CD4-positive, alpha-beta T cell (primary cell): ENCODE measurements at places on chromosomes 3 and 15.

DNA sequence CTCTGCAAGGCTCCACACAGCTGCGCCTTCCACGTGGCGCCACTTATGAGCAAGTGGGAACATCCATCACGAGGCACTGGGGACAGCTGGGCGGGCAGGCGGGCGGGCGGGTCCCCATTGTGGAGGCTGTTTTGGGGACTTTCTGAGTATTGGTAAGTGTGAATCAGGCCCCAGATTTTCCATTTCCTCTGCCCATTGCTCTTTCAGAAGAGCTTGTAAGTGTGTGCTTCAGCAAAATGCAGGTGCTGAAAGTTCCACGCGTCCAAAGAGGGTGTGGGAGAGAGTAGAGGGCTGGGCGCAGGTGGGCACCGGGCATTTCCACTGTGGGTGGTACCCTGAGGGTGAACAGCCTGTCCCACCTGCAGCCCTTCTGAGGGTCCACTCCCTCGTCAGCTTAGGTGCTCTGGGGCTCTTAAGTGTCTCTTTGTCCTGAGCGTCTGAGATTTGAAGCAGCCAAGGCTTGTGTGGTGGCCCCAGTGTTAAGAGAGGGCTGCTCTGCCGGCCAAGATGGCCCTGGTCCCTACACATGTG, 177.1 kb downstream of the RPLP1 start:
- no peak for DNase-seq

DNA sequence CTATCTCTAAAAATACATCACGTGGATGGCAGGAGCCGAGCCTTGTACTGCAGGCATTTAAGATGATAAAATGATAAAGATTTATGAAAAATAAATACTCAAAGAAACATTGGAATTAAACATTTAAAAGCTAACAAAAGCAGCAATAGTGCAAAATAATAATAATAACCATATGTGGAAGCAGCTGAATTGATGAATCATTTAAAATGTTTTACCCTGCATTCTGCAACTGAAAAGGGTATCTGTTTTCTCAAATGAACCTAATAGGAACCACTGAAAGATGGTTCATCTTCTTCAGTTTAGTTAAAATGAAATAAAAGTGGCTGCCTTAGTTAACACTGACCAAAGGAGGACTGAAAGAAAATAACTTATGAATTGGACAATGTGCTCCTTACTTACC, 436.1 kb downstream of the TUSC7 start:
- DNase-seq = no peak

GRCh38 chr3:138012526-138012925, 2.6 kb downstream of the CLDN18 start:
- no peak for DNase-seq

DNA sequence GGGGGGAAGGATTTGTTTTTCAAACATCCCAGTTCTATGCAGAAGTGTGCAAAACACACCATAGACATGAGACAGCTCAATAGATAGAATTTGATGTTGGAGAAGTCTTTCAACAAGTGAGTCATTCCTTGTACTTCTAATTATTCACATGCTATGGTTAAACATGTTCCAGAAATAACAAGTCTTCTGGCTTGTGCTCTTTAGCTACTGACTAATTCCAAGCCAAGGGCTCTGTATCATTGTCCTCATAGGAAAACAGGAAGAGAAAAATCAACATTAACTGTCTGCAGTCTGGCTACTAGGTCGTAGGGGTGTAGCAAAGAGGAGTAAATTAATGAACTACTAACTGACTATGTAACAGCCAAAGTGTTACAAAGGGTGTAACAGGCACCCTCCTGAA, 25.8 kb downstream of the LDHAL6B start:
- no peak for DNase-seq

GRCh38 chr3:64187065-64187959, 38.0 kb downstream of the PRICKLE2 start:
- no peak for DNase-seq

DNA sequence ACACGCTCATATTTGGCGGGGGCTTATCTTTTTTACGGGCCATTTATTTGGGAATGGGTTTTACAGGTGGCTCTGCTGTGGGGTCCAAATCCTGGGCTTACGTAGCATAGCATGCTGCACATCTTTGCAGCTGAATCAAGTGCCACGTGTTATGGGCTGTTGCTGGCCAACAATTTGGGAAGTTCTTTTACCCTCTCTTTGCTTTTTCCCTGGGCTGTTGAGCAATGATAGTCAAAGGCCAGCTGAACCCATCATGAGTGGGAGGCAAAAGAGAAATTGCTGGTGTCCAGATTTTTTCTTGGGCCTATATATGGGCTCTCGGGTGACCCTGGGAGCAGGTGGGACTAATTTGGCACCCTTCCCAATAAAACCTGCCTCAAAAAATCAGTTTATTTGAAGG, 209.3 kb upstream of the SATB1 start:
- DNase-seq = no peak

DNA sequence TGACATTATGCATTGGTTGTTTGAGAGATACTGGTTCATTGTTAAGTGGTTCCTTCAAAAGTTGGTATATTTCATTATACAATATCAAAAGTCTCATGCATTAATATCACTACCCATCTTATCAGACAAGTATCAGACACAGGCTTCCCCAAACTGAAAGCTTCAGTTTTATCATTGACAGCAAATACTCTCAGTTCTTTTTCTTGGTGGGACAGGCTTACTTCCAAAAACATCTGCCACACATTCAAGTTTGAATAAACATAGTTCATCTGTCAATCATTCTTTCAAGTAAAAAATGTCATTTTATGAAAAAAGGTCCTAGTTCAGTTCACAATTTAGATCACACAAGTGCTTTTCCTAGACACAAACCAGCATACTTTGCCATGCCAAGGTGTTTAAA, 280.0 kb upstream of the TRIM42 start:
- no peak for DNase-seq

DNA sequence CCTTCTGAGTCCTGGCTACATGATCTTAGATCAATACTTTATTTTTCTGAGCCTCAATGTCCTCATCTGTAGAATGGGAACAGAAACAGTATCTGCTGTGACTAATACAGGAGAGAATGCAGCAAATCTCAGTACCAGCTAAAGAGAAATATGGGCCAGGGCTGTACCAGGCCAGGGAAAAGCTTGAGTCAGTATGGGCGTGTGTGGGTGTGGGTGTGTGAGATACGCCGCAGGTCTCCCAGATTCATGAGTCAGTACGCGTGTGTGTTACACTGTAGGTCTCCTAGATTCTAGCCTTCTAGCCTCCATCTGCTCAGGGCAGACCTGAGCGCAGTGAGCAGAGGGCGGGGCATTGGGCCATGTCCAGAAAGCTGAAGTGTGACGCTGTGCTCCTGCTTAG, 15.2 kb downstream of the GNAI2 start:
- no peak for DNase-seq

DNA sequence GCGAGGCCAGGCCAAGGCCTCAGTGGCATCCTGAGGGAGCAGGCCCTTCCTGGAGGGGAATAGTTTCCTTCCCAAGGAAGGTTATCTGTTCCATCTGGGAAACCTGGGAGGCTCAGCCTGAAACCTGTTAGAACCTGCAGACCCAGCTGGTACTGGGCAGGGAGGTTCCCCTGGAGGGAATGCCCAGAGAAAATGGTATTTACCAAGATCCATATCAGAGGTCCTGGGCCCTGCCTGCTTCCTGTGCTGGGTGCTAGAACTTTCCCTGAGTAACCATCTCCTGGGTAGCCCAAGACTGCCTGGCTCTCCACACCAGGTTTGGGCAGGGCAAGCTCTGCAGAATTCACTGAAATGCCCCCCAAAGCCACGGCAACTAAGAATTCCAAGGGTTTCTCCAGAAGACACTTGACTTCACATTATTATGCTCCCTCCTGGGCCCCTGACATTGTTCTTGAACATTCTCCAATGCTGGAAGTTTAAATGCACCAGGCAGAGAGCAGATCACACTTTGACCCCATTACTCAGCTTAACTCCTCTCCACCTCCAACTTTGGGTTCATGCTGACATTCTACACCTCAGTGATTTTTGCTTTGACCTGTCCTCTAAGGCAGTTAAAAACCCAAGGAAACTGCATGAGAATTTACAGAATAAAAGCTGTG, 2.0 kb downstream of the CA12 start:
- no peak for DNase-seq

GRCh38 chr15:74722591-74722990, 2.7 kb downstream of the CYP1A1 start:
- no peak for DNase-seq

DNA sequence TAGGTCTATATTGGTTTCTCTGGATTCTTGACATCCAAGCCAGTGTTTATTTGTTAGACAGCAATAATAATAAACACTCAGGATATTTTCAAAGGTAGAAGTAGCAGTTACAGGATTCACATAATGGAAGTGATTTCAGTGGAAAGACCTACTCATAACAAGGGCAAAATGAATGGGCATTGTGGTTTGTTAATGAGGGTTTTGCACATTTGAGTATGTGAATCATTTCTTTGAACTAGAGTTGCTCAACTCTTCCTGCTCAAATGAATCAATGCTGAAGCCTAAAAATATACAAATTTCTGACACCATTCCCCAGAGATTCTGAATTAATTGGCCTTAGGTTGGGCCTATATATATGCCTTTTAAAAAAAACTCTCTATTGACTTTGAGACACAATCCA, 4.1 kb upstream of the COL6A5 start:
- DNase-seq = no peak

DNA sequence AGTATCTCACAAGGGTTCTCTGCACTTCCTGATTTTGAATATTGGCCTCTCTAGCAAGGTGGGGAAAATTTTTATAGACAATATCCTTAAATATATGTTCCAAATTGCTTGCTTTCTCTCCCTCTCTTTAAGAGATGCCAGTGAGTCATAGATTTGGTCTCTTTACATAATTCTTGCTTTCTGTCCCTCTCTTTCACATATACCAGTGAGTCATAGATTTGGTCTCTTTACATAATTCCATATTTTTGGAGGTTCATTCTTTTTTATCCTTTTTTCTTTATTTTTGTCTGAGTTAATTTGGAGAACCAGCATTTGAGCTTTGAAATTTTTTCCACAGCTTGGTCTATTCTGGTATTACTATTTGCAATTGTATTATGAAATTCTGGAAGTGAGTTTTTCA, 77.7 kb upstream of the NUDT16 start:
- no peak for DNase-seq

DNA sequence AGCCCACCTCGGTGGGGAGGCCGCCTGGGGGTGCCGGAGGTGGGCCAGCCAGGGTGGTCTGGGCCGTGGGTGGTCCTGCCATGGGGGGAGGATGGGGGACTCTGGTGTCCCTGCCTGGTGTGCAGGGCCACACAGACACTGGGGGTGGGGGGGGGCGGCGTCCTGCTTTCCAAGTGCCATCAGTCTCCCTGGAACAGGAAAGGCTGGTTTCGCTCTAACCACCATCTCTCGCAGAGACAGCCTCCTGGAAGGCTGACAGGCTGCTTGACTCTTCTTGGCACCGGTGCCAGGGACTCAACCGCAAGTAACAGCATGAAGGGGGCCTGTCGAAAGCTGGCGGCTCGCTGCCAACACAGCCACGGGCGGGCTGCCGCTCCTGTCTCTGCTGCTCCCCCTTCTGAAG, 40.3 kb downstream of the RGMA start:
- DNase-seq = no peak

DNA sequence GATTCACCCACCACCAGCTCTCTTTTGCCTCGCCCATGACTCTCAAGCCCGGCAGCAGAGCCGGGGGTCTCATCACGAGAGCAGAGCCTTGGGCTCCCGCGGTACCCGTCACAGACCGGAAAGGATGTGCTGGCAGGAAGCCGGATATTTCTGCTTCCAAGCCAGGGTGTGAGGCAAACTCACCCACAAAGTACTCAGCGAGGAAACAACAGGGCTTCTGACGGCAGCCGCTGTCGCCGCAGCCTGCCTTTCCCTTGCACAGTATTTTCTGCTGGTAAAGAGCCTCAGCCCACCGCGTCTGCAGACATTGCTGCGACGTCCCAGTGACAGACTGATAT, 119.9 kb downstream of the NSMCE3 start:
- DNase-seq = no peak

DNA sequence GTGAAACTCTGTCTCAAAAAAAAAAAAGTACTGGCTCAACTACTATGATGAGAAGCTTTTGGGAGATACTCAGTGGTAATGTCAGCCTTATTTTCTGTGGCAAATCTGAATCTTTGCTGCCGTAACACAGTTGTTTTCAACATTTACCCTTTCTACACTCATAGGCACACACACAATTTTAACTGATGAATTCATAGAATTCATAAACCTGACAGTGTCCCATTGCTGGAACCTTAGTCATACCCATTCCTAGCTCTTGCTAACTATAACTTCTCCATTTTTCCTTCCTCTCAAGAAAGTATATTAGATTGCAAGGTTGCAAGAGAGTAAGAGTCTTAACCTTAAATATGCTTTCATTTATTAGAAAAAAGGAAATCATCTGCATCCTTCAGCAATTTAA, 496.6 kb downstream of the FHIT start:
- no peak for DNase-seq

DNA sequence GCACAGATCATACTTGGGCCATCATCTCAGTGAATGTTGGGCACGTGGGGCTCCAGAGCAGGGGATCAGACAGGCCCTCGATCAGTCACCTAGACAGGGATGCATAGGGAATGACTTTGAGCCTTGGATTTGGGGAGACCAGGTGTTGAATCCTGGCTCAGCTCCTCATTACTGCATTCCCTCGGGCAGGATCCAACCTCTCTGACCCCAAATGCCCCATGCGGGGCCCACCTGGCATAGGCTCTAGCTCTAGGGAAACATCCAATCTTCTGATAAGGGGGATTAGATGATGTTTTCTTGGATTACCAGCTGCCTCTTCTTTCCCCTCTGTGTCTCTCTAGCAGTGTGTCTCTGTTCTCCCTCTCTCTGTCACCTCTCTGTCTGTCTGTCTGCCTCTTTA, 22.7 kb downstream of the LOXL1 start:
- no peak for DNase-seq

DNA sequence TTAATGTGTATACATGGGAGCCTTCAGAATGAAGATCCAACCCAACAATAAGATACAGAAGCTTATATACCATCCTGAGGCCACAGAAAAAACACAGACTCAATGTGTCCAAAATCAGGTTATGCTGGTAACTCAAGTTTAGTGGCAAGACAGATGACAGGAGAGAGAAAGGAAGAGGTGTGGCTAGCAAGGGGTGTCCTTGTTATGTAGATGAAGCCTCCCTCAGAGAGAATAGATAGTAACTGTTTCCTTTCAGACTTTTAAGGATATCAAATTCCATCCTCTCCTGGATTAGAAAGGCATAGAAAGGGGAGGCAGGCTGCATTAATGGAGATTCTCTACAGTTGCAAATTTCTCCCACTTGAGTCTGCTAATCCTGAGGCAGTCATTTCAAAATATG, 447.4 kb downstream of the GABRB3 start:
- no peak for DNase-seq

- no peak for DNase-seq
Measured at GRCh38 chr15:74250266-74250665, 14.1 kb downstream of the CCDC33 start.

DNA sequence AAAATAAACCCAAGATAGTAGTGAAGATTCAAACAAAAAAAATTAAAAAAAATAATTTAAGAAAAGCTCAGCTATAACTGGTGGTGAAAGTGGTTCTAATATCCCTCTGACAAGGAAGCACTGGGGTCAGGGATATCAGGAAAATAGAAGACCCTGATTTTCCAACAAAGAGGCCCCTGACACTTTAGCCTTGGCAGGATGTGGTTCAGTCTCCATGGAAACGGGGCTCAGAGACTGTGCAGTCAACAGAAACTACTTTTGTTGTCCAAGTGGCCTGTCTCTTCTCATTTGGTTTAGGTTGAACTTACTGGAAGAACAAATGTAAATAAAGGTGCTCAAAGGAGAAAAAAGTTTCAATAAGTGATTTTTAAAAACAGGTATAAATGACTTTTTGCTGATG, 27.2 kb downstream of the INTS14 start:
- DNase-seq = peak; percentile 11
